ENCODE measurements at places on chromosomes 5 and 9.

GRCh38 chr9:70493029-70493428 lies 78.6 kb upstream of the KLF9 start:
- no peak for DNase-seq

- DNase-seq, result no peak
Observed at GRCh38 chr5:93911609-93912008, 170.2 kb upstream of the POU5F2 start.

DNA sequence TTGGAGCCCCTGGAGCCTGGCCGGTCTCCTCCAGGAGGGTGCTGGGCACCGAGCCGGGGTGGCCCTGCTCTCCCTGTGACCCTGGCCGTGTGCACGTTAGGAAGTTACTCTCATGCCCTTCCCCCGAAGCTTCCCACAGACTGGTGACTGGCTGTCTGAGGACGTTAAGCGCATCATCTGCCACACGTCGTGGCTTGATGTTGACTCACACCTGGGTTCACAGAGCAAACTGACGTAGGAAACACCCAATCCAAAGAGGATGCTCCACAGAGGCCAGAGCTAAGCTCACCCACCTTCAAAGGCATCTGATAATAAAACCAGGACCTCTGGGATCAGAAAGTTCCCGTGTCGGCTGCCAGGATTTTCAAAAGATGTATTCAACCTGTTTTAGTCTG lies 152.9 kb upstream of the PHYKPL start:
- DNase-seq, result no peak

DNA sequence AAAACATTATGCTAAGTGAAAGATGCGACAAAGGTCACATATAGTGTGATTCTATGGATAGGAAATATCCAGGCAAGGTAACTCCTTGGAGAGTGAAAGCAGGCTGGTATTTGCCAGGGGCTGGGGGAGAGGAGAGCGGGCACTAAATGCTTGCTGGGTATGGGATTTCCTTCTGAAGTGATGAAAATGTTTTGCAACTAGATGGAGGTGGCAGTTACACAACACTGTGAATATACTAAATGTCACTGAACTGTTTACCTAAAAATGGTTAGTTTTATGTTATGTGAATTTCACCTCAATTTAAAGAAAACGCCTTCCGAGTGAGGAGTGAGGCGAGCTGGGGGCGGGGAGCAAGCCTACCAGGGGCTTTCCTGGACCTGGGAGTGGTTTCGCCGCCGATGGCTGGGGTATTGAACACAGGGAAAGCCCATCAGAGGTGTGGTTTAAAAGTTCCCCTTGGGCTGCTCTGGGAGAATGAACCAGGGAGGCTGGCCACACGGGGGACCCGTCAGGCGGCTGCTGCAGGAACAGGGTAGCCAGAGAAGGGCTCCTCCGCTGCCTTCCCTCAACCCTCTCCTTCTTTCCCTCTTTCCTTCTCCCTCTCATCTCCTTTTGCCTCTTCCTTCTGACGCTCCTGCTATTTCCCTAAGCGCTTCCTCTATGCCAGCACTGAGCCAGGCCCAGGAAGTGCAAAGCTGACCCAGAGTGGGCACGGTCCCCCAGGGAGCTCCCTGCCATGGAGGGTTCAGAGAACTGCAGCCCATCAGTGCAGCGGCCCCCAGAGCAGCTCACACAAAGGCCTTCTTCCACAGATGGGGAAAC lies 4.9 kb downstream of the AKNA start:
- no peak for DNase-seq

Measured in left ventricle myocardium inferior (tissue), 1 donor.